ENCODE measurements at places on chromosomes 6 and 20. TPM values are rescaled to one million over a fixed set of nuclear protein-coding genes. Genes with fewer than 3 reads are reported as not detected.

- no peak for DNase-seq
Measured at GRCh38 chr6:17225767-17226630, 55.2 kb upstream of the RBM24 start.

GRCh38 chr6:115873901-115874300 is 186.8 kb downstream of the FRK start:
- DNase-seq: no peak

Gene SLC35A1
- total RNA-seq: 14.2 TPM

Gene EPHA7
- not detected for total RNA-seq

Gene NANP
- 5.2 TPM for total RNA-seq

Gene TRIM15
- total RNA-seq: not detected

All from activated CD4-positive, alpha-beta memory T cell treated with anti-CD3 and anti-CD28 coated beads, Interleukin-2, amount 10 ng/mL, durations not matched to agents 7 days and 5 days (primary cell).